IPS DF 19.7 (cell line): ENCODE measurements at places on chromosomes 2 and 18.
A peak's percentile ranks its signal among the peaks of the same experiment; 100 is the strongest.

DNA sequence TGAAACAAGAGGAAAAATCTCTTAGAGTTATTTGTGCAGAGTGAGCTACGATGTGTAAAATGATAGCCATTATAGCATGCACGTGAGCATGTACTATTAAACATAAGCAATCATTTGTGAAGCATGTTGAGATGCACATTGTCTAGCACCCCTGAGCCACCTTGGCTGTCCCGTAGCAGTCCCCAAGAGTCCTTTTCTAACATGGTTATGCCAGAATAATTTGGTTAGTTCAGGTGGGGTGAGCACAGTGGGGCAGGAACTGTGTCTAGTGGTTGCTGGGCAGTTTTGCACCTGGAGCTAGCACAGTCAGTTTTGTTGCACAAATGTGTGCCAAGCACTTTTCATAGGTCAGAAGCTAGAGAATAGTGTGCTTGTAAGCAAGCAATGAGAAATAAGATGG is 809.8 kb downstream of the RNF144A start:
- DNase-seq: no peak

- DNase-seq: no peak
These were observed 52.6 kb downstream of the CD28 start for GRCh38 chr2:203758841-203759689.

DNA sequence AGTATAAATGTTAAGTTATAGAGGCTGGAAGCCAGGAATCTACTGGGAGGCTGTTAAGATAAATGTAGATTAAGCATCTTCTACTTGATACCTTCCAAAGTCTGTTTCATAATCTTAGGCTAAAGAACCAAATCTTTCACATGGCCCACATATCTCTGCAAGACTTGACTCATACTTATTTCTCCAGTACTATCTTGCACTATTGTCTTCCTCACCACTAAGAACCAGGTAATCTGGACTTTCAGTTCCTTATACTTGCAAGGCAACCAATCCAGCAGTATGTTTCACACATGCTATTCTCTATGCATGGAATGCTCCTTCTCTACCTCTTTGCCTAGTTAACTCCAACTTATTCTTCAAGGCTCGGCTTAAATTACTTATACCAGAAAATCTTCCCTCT is 62.2 kb downstream of the RBMS1 start:
- DNase-seq: no peak

DNA sequence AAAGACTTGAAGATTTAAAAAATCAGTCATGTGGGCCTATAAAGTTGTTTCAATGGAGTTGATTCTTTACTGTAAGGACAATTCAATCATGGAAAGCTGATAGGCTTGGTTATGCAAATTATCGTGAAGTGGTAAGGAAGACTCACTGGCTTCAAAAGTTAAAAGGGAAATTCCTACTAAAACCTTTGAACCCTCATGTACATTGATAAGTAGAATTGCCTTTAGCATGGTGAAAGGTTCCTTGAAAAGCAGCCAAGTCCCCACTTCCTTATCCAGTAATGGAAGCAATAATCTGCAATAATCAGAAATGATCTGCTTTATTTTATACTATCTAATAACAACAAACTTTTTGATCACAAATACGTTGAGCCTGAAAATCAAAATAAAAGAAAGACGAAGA is 14.4 kb upstream of the CCL20 start:
- DNase-seq: no peak

GRCh38 chr2:128593879-128594650 is 275.4 kb upstream of the HS6ST1 start:
- DNase-seq: no peak

GRCh38 chr2:200905618-200906296 is 16.6 kb downstream of the NIF3L1 start:
- peak; percentile 9 for DNase-seq

- no peak for DNase-seq
These were observed 21.3 kb upstream of the TTN start for GRCh38 chr2:178828486-178828881.

DNA sequence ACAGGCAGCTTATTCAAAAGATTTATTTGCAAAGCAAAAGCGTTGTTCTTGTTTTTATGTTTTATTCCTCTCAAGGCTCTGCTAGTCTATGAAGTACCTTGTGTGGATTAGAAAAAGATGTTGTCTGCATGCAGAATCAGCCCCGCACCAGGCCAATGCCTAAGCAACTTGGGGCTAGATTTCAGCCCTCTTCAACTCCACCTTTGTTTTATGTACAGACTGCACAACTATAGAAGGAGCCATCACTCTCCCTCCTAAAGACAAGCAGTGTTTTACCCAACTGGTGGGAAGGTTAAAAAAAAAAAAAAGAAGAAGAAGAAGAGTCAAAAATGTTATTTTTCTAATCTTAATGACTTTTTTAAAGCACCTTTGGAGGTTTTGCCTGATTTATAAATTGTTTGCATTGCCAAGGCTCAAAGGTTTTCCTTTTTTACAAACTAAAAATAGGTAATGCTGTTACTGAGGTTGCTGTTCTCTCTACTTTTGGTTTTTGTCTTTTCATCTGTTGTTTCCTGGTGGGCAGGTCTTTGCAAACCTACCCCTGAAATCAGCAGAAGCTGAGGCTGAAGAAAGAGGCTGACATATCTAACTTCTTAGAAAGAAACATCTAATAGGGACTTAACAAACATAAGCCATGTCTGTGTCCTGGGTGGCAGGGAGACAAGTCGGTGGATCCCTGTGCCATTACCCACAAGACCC is 164.0 kb downstream of the SLC39A10 start:
- no peak for DNase-seq

DNA sequence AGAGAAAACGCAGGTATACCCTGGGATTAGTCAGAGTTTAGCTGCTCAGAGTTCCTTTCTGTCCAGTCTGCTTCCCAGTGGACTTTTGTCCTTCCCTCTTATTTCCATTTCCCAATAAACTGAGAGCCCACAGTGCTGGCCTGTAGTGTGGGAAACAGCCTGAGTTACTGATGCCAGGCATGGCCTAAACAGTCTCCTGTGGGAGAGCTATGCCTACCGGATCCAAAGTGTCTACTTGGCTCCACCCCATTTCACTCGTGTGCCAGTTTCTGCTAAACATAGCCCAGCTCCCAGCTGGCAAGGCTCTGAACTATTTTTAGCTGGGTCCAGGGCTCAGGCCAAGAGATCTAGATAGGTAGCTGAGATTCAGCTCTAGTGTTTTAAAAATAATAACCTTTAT is 15.6 kb upstream of the PPP1CB start:
- no peak for DNase-seq

- no peak for DNase-seq
These were observed 159.8 kb downstream of the GALNT3 start for GRCh38 chr2:165634282-165634681.

- no peak for DNase-seq
These were observed 110.2 kb upstream of the KIF5C start for GRCh38 chr2:148764815-148765214.
